ENCODE measurements at places on chromosomes 2 and 18.

DNA sequence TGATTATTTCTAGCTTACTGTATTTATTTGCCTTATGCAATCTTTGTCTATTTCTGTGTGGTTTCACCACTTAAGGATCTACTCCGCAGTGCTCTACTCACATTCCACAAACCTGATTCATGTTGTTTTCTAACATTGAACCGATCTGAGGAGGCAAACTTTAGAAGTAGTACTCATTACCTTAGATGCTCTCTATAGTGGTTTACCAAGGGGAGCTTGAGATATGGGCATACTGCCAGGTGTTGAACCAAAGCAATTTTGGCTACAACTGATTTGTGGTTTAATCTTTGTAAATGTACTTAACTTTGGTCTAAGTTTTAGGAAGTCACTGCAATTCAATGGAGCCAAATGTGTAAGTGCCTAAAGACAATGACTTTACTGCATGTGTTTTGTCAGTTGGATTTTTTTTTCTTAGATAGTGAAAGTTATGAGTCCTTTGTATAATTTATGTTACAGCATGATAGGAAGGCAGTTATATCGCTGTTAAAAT, 50.1 kb downstream of the MAP2 start:
- DNase-seq: no peak

- no peak for DNase-seq
Measured at GRCh38 chr2:119755906-119756305, 3.8 kb upstream of the PTPN4 start.

GRCh38 chr2:25586726-25587144, 86.6 kb downstream of the DTNB start:
- DNase-seq: no peak

DNA sequence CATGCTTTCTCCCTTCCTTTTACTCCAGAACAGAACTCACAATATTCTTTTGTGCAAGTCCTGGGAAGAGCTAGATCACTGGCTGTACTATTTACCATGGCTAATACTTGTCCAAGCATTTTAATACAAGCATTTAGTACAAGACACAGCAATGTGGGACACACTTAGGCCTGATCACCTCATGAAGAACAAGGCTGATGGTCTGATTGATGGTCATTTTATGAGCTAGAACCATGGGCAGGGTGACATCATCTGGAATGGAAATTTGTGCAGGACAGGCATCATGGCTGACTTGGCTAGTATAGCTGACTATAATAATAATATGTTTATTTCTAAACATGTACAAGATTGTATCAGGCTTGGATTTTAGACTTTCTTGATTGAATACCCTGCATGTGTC, 374.2 kb upstream of the HNMT start:
- DNase-seq: no peak

- no peak for DNase-seq
Measured at GRCh38 chr18:6752202-6752860, 22.8 kb downstream of the ARHGAP28 start.

- no peak for DNase-seq
Measured at GRCh38 chr18:12836551-12836950, 47.5 kb downstream of the PTPN2 start.

- no peak for DNase-seq
Measured at GRCh38 chr2:75462721-75463120, 98.0 kb downstream of the EVA1A start.

GRCh38 chr18:63784787-63785452, 9.7 kb downstream of the SERPINB7 start:
- DNase-seq: no peak

GRCh38 chr18:434410-434809, 66.1 kb downstream of the COLEC12 start:
- no peak for DNase-seq

- no peak for DNase-seq
Measured at GRCh38 chr18:13292736-13293135, 74.2 kb downstream of the LDLRAD4 start.

- no peak for DNase-seq
Measured at GRCh38 chr2:123771928-123772632, 253.0 kb upstream of the CNTNAP5 start.

- no peak for DNase-seq
Measured at GRCh38 chr2:64999754-65000153, 10.6 kb downstream of the SLC1A4 start.

DNA sequence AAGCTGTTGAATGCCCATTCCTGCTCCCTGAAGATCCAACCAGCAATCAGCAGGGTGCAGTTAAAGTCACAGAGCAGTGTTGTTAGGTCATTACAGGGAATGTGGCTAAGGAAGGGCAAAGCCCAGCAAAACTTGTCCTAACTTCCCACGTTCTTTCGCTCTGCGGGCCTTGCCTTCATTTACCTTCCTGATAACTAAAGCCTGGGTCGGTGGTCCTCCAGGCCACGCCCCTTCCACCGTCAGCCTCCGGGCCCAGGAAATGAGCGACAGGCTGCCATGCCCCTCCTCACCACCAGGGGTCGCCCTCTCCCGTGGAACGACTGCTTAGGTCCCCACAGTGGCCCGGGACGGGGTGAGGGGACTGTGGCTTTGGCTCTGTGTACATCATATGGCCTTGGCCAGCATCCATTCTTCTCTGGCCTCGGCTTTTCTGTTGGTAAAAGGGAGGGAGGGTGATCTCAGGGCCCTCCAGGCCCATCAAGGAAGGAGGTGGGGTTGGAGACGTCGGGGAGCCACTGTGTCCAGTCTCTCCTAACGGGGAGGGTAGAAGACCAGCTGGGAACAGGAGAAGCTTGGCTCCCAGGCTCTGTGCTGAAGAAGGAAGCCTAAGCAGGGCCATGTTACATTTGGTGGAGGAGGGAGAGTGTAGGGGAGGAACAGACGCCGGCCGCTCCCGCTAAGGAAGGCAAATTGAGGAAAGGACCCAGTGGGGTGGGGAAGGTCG, 2.2 kb downstream of the SH2D6 start:
- peak; percentile 64 for DNase-seq

DNA sequence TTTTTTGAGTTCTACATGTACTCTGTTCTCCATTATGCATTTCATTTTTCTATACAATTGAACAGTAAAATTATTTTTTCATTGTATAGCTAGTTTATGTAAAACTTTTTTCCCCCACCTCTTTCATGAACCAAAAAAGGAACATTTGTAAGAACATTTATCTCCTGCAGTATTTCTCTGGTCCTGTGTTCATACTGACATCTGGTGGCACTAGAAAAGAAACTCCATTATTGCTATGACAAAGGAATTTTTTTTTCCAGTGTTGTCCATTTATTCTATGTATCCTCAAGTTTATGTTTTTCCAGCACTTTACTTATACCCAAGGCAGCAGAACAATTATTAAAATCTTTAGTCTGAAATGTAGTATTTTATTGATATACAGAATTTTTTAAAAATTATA, 27.4 kb upstream of the CHAC2 start:
- DNase-seq: no peak

DNA sequence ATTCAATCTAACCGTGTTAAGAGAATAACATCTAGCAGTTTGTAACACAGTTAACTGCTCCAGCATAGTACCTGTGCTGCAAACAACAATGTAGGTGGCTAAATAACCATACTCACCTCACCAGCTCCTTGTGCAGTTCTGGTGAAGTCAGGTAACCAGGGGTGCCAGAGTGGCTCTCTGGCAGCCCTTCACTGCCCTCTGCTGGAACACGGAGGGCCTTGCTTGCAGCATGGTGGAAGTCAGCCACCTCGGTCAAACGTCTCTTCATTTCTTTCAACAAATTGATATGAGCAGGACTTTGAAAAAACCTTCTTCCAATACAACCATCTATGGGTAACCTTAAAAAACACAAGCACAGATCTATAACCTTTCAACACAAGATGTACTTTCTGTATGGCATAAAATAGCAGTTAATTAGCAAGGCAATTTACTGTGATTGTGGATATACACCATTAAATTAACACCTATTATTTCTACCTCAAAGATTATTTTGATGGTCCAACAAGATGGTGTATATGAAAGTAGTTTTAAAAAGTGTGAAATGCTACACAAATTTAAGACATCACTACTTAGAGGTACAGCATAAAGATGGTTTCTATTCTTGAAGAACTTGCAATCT, 56.6 kb downstream of the EPG5 start:
- DNase-seq: peak; percentile 44

DNA sequence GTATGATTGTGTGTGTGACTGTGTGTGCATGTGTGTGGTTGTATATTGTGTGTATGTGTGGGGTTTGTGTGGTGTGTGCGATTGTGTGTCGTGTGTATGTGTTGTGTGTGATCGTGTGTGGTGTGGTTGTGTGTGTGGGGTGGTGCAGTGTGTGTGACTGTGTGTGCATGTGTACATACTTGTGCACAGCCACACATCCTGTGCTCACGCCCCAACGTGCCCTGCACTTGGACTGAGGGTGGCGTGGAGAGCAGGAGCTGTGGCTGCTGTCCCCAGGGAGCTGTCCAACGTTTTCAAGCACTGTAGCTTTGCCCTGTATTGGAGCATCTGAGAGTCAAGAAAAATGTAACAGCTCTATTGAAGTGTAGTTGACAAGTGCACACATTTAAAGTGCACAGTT, 243.2 kb upstream of the HDAC4 start:
- no peak for DNase-seq

- no peak for DNase-seq
Measured at GRCh38 chr2:134398300-134398699, 144.4 kb downstream of the MGAT5 start.

DNA sequence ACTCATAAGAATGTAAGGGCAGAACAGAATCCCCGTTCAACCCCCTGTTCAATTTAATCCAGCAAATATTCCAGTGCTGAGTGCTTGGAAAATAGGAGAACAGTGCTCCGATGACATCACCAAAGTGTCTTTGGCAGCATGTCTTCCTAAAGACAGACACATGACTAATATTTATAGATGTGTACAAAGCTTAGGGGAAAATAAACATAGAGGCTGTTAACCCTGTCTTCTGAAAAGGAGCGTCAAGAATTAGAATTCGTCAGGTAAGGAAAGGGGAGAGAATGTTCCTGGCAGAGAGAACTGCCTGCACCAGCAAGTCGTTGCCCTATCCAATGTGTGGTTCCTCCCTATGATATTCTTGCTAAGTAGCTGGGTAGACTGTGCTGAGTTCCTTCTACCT, 72.7 kb downstream of the PLB1 start:
- no peak for DNase-seq

GRCh38 chr2:232203166-232203891, 175.2 kb upstream of the ALPP start:
- DNase-seq: no peak

GRCh38 chr18:11747731-11748130, 58.7 kb downstream of the GNAL start:
- DNase-seq: no peak

DNA sequence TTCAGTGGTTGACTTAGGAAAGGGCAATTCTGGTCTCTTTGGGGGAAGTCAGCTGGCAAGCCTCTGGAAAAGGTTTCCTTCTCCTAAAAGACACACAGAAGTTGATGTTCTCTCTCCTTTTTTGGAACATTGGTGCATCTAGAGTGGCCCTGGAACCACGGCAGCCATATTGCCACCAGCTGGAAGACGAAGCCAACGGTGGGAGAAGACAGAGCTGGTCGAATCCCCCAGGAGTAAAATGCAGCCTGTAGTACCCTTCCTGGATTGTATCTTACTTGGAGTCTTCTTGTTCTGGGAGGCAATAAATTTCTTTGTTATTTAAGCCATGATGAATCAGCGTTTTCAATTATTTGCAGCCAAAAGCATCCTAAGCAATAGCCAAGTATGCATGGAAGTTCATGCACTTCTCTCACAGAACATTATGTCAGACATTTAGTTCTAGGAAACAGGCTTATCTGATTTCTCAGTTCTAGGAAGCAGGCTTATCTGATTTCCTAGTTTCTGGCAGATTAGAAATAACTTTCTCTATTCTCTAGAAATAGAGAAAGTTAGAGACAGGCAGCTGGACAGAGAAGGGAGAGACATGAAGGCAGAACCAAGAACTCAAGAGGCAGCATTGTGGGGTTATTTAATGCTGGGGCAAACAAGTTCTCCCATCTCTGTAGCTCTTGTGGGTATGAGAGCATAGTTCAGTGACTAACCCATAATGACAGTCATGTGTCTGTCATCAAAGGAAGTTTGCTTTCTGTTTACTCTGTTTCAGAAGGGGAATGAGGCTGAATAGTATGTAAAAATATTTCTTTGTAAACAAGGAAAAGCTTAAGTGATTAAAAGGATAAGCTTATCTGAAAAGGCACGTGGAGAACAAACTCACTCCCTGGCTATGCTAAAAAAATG, 40.5 kb upstream of the NABP1 start:
- DNase-seq: peak; percentile 27

DNA sequence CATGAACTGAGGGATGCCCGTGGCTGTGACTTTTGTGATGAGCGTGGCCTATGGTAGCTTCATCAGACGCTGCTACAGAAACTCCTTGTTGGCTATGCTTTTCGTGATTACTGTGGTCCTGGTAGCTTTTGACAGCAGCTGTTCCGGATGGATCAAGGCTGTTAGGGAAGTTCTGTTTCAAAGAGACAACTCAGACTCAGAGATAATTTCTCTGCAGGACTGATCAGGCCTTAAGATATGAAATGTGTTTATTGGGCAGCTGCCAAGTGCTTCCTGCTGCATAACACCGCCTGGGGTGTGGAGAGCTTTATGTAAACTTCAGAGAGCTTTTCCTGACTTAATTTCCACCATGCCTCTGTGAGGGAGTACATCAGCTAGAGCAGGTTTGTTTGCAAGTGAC, 243.8 kb downstream of the TSN start:
- no peak for DNase-seq

DNA sequence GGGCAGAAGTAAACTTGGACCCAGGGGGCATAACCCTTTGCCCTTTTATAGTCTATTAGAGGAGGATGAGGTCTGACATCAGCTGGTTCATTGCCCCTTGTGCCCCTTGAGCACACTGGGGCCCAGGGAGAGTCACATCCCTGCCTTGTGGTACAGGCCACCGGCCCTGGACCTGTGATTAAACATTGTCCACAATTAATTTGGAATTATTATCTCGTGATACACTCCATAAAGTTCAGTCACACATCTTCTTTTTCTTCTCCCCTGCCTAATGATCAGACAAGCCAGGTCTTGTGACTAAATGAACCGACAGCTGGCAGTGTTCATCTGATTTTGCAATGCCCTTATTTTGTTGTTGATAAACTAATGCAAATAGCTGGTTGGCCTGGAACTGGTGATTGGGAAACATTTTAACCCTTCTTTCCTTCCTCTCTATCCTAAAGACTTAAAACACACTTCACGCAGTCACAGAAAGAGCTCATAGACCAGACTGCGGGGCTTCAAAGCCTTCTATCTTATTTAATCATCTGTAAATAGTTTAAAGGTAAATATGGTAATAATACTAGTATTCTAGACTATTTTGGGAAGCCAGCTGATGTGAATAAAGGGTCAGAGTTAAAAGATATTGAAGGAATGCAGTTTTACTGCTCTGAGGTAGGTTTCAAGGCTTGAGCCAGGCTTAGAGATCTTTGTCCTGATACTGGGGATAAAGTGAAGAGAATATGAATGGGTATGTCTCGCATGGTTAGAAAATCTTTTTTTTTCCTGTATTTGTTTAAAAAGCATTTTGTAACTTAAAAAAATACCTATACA, 13.4 kb downstream of the IL1R1 start:
- no peak for DNase-seq

- no peak for DNase-seq
Measured at GRCh38 chr2:141055531-141055930, 1075.3 kb downstream of the LRP1B start.

- DNase-seq: no peak
Measured at GRCh38 chr18:10660179-10660884, 134.5 kb downstream of the NAPG start.

Measured in stimulated activated naive CD4-positive, alpha-beta T cell (primary cell).